ENCODE measurements at places on chromosomes 3 and 15.

- no peak for DNase-seq
Measured at GRCh38 chr15:100802421-100803170, 77.0 kb upstream of the ALDH1A3 start.

DNA sequence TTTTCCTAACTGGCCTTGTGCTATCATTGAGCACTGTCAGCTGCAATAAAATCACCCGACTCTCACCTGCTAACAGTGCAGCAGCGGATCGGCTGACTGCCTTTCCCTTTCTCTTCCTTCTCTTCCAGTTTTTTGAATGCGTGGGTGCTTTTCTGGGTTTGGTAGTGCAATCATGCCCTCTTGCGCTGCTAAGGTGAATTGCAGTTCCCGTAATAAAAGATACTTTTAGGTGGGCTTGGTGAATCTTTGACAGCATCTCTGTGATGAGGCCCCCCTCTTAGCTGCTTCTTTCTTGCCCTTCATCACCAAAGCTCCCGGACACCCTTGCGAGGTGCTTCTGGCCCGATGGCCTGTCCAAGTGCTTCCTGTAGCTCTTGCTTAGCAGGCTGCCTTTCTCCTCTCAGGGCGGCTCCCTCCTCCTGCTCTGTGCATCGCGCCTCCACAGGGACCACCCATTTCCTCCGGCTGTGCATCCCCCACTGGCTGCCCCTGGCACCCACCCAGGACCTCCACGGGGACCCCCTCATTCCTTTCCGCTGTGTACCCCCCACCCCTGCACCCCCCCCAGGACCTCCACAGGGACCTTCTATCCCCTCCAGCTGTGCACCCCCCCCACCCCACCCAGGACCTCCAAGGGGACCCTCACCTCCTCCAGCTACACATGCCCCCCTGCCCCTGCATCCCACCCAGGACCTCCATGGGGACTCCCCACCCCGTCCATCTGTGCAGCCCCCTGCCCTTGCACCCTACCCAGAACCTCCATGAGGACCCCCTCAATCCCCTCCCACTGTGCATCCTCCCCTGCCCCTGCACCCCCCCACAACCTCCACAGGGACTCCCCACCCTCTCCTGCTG lies 50.8 kb upstream of the RPL32 start:
- peak; percentile 86 for DNase-seq

DNA sequence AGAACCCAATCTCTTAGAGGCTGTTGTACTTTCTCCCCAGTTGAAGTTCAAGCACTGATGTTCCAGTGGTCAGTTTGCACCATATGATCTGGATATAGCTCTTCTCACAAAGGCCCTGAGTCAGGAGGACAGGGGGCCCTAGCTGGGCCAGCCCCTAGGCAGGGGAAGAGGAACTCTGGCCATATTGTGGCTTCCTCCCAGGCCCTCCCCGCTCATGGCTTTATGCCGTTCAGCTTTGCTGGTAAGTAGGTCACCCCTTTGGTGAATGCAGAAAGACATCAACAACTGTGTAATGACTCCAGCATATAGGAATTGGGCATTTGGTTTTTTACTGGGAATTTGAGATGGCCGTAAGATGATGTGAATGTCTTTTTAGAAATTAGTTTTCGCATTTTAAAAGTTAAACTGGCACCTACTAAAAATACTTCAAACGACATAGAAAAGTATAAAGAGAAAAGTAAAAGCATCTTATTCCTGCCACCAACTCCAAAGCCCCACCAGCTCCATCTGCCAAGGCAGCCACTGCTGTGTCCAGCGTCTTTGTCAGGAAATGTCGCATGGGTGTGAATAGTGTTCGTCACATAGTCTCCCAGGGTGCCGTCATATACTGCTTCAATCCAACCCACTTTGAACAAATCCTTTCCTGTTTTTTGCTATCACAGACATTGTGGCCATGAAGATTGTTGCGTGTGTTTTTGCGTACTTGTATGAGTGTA lies 25.3 kb downstream of the CCR9 start:
- DNase-seq = peak; percentile 17

- no peak for DNase-seq
Measured at GRCh38 chr15:28885630-28886430, at the start of gene APBA2. APBA2 (plus strand) TSS chr15:28885974; CDS start chr15:29053885, 167,911 bp downstream.

GRCh38 chr15:61091289-61091616 lies 137.8 kb downstream of the RORA start:
- no peak for DNase-seq

DNA sequence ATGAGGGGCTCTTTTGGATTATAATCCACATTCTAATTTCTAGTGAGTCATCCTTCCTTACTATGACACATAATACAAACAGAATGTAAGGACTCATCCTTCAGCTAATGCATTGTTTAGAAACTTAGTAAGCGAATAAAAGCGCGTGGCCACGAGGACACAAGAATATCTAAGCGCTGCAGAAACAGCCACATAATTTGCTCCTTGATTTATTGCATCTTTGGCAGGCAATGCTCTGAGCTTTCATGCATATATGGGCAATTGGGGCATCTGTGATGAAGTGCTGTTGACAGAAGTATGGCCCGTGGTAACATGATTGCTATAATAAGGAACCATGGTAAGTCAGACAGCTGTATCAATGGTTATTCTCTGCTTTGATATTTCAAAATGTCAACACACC lies 191.3 kb upstream of the ZNF385D start:
- peak; percentile 90 for DNase-seq

GRCh38 chr3:159237226-159237625 lies 435.4 kb downstream of the MFSD1 start:
- DNase-seq = no peak

- no peak for DNase-seq
Measured at GRCh38 chr3:173865900-173866498, 468.5 kb downstream of the NLGN1 start.

DNA sequence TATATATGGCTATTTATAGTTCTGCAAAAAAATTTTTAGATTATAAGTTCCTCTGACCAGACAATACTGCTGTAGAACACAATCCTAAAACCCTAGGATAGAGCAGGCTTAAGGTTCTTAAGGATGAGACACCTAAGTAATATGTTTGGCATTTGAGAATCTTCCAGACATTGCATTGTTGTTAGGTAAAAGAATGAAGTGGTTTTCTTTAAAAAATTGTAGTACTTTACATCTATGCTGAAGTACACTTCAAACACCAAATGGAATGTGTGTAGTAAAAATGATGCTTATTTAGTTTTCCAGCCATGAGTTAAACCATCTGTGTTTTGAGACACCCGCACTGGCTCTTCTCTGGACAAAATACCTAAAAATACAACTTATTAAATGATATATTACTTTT lies 857.7 kb downstream of the OTOL1 start:
- no peak for DNase-seq

DNA sequence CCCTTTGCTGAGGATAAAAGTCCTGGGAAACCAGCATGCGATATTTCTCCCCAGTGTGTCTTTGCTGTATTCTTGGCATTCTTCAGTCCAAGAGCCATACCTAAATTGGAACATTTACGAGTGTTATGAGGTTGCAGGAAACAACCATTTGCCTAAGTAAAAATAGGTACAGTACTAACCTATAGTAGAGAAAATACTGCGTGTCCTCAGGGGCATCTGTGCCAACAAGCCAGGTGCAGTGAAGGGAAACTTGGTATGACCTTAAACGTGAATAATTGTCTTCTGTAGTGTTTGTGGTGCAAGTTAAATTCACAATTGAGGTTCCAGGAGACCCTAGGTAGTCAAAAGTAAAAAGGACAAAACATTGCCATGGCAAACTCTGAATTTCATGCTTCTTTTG lies 12.2 kb downstream of the IL5RA start:
- DNase-seq = no peak

DNA sequence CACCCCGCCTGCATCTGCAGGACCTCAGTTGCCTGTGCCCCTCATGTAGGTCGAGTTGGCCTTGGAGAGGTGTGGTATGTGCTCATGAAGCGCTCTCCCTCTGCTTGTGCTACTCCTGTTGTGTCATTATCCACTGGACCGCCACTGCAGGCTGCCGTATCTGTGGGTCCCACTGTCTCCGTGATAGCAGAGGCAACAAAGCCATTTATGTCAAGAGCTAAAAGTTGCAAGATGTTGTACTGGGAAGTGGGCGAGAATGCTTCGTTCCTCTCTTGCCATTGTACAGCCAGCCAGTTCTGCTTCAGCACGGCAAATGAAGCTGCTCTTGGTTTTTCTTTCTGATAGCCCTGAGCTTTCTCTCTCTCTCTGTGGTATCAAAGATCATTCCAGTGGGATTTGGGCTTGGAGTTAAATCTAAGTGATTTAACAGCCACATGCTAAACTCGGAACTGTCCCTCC lies 89.0 kb downstream of the TMEM212 start:
- DNase-seq = no peak

DNA sequence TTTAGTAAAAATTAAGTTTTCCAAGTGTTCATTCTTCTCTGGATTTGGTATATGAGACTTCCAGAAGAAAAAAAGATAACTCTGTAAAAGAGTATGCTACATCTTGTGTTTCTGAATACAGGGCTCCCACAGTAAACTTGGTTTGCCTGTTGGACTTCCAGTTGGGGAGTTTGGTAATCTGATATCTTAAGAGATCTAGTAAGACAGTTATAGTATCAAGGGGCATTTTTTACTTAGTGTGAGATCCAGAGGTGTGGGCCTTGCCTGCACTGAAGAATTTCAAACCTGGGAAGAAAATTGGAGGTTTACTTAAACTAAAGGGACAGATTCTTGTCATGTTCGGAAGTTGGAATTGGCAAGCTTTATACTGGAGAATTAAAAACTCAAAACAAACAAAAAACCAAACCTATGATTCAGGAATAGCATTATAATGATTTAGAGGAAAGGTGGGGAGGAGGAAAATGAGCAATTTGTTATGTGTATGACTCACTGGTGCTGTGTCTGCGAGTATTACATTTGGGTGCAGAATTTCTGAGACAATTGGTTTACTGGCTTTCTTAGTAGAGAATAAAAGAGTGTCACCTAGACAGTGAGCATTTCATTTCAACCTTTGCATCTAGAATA lies 58.9 kb upstream of the ULK4 start:
- no peak for DNase-seq

DNA sequence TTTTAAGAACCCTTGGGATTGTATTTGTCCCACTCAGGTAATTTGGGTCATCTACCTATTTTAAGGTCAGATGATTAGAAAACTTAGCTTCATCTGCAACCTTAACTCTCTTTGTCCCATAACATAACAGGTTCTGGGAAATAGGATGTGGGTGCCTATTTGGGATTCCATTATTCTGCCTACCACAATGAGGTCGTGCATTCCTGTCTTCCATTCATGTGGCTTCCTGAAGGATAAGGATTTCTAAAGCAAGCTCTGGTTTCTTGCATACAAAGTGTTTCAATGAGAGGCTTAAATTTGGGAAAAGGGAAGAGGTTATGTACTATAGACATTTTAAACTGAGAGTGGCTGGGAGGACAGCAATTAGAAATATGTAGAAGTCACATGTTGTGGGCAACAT lies 190.3 kb downstream of the MCTP2 start:
- no peak for DNase-seq

DNA sequence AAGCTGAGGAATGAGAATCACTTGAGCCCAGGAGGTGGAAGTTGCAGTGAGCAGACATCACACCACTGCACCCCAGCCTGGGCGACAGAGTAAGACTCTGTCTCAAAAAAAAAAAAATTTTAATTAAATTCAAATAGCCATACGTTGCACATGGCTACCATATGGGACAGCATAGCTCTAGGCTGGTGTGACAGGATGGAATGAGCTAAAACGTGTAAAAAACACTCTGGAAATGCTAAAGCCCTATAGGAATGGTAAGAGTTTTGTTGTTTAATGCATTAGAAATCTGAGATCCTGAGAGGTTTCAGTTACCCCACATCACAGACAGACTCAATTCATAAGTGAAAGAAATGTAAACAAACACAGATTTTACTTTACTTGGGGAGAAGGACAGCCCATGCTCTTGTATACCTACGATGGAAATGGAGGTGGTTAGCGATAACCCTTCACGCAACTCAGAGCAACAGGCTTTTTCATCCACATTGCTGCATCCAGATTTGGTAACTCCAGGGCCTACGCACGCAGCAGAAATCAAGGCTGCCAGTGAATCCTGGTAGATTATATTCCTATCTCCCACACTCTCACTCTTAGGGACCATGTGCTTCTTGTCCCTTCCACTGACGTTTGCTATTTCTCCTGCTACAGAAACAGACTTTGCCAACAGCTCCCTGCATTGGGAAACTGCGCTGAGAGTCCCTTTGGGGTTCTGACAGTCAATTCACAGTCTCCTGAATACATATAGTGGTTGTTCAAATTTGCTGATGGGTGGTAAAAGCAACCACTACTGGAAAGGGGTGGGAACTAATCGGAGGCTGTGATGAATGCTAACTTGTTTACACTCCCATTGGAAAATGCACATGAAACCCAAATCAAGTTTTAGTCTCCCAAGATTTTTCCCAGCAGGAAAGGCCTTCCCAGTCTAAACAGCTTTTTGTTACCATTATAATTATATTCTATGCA lies 3.1 kb downstream of the SH3BP5 start:
- DNase-seq = peak; percentile 39

- no peak for DNase-seq
Measured at GRCh38 chr3:99541181-99541580, 97.2 kb upstream of the COL8A1 start.

- DNase-seq = no peak
Measured at GRCh38 chr3:89250742-89251141, 143.3 kb downstream of the EPHA3 start.

Data from cerebellar cortex (tissue), 1 donor.